Kasumi-1 (cell line): ENCODE measurements at places on chromosomes 3 and 15.

DNA sequence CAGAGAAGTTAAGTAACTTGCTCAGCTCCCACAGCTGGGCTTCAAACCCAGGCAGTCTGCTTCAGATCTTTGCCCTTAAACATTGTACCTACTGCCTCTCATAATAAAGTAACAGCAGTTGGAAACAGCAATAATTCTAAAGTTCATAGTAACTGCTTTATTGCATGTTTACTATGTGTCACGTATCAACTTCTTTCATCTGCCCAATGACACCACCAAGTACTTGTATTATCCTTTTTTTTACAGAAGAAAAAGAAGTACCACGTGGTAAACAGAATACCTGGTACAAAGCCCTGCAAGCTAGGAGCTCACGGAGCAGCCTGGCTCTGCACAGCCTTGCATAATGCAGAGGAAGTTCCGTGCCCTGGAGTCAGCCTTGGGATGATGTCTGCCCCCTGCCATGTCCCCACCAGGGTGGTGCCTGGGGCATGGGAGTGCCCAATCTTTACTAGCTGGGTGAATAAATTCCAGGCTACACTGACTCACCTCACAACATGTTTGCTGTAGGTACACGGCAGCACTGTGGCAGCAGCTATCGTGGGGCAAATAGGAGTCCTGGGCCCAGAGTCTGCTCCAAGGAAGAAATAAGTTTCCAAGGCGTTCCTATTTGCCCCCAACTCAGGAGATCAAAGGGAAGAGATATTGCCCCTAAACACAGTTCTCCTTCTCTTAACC lies 77.2 kb downstream of the LDHAL6B start:
- DNase-seq = no peak

- DNase-seq = no peak
Observed at GRCh38 chr3:4852780-4853748, 126.2 kb upstream of the BHLHE40 start.

DNA sequence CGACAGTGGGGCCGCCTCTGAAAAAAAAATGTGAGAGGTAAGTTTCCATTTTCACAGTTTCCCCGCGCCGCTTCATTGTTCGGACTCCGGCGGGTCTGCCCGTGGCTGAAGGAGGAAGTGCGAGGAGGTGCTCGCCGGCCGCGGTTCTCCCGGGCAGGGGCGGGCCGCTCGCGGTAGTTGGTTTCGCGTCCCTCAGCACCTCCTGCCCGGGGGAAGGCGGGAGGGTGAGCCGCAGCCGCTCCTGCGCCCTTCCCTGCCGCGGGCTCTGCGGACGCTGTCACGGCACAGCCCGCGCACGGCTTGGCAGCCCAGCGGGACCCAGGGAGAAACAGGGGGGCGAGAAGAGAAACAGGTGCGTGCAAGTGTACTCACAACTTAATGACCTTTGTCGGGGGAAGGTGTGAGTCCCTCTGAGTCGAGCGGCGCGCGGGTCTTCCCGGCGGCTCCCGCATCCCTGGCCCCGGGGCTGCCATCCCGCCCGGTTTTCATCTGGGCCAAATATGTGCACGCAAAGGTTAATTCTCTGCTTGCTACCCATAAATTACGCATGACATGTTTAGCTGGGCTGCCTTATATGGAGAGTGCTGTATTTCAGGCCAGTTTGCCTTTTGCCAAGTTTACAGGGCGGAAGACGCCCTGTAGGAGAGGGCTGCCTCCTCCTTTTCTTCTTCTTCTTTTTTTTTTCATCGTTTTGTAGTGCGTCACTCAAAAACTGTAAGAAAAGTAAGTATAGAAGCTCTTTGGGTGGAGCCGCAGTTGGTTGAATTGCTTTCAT lies 514 bp downstream of the MBNL1 start:
- DNase-seq = peak; percentile 41

GRCh38 chr3:145650170-145650569 lies 510.8 kb downstream of the PLOD2 start:
- no peak for DNase-seq

GRCh38 chr15:42137461-42138261 lies 18.8 kb downstream of the PLA2G4F start:
- peak; percentile 52 for DNase-seq
